ENCODE measurements at places on chromosomes 5 and 9.

DNA sequence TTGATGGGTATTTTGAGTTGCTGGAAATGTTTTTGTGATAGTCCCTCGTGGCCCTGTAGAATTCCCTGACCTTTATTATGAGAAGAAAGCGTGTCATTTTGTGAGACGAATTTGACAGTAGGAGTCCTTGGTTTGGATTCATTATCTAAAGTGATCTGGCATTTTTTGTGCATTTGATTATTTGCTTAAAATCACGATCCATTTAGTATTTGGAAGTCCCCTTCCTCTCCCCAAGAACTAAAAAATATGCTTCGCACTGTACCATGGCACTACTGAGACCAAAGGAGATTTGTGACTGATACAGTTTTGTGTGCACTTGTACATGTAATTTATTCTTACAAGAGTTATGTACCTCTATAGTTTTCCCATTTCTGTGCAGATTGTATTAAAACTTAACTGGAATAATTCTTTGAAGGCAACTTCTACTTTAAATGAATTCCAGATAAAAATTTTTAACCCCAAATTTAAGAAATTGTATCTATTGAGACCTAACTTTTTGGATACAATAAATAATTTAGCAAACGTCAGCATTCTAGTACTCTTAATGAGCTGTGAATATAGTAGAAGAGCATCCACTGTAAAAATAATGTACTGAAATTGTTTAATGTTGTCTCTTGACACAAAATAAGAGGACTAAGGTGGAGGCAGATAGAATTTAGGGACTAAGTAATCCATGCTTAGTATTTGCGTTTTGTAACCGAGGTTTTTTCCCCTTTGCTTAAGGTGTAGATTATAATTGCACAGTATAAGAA lies 2.1 kb downstream of the MAP3K1 start:
- DNase-seq = no peak

GRCh38 chr9:120745278-120745677 lies 31.0 kb upstream of the MEGF9 start:
- DNase-seq = no peak

DNA sequence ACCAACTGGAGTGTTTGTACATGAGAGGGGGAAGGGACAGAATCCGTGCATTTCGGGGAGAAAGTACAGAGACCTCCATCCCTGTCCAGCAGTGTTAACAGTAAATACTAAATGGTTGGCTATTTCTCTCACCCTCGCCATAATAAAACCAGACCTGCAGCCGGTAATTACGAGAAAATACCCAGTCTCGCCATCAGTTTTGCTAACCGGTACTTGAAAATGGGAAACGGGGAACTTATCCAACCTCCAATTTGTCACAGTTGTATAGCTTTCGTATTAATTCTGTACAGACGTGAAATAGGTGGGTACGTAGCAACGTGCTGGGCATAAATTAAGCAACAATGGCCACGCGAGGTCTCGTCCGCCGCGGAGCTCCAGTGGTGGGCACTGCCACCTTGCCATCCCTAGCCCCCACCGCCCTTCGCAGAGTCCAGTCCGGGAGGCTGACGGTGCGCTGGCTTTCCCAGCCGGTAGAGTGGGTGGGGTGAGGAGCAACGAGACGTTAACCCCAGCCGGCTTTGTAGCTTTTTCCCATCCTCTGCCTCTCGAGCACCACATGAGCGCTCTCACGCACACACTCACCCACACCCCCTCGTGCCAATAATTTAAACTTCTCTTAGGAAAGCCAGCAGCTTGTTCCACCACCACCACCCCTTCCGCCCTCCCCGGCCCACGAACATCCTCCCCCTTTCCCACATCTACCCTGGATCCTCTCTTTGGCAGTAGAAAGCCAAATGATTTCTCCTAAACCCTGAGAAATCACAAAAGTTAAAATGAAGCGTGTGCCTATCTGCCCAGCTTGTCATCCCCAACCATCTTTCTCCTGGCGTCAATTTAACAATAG lies 1.8 kb downstream of the ELAVL2 start:
- no peak for DNase-seq

DNA sequence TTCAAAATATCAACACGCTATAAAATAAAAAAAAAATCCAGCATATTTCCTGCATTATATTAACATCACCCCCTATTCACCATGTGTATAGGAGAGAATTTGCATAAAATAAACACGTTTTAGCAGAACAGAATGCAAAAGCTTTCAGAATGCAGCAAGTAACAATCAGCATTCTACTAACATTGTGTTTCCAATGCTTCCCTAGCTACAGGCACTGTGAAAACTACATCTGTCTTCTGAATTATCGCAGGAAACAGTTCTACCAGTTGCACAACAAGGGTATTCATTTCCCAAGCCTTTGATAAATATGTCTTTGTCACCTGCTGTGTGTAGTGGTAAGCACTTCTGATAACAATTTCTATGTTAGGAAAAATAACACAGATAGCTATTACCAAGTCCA lies 1015.8 kb downstream of the CDH18 start:
- DNase-seq = no peak

DNA sequence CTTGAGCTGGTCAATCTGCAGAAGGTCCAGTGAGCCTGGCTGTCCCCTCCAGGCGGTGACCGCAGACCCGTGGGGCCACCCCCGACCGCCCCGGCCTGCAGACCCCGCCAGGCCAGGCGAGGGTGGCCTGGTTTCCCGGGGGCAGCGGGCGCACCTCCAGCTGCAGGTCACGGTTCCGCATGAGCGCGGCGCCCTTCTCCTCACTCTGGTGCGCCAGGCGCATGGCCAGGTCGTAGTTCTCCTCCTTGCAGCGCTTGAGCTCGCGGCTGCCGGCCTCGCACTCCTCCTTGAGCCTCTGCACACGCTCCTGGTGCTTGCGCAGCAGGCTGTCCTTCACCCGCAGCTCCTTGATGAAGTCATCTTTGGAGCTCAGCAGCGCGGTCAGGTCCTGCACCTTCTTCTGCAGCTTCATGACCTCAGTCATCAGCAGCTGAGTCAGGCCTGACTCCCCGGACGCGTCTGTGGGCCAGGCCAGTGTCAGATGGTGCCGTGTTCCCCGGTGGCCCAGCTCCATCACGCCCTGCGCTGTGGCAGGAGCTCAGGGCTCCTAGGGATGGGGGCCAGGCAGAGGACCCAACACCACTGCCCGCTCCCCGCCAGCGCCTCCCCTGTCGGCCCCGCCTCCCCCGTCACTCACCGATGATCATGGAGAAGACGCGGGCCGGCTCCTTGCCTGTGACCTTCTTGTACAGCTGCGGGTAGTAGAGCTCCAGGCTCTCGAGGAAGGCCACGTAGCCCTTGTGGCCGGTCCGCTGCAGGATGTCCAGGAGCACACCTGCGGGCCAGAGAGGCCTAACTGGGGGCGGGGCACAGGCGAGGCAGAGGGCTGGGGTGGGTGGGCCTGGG lies 2.6 kb downstream of the CARD9 start:
- no peak for DNase-seq

- no peak for DNase-seq
These were observed 47.4 kb upstream of the SLC2A8 start for GRCh38 chr9:127349483-127350113.
